ENCODE measurements at places on chromosomes 5 and 9.

- DNase-seq: no peak
These were observed 12.1 kb upstream of the EGFL7 start for GRCh38 chr9:136650648-136651047.

GRCh38 chr5:112024769-112025168 is 267.8 kb upstream of the NREP start:
- no peak for DNase-seq

GRCh38 chr5:138359621-138360020 is 7.1 kb downstream of the KDM3B start:
- no peak for DNase-seq

DNA sequence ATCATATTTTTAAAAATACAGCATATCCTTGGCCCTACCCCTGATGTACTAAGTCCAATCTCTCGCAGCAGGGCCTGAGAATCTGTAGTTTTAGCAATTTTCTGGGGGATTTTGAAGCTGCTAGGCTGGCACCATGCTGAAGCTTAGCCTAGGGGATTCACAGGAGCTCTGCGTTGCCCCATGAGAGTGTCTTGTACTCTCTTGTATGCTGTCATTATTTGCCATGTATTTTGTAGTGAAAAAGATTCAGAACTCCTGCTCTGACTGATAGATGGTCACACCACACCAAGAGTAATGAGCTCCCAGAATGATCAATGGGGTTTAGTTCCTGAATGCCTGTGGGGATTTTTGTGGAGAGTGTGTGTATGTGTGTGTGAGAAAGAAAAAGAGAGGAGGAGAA is 20.7 kb upstream of the TRMT10B start:
- DNase-seq: no peak

GRCh38 chr5:96293966-96294883 is 138.8 kb downstream of the PCSK1 start:
- DNase-seq: no peak

GRCh38 chr5:139644001-139644456 is 4.1 kb upstream of the CXXC5 start:
- DNase-seq: no peak

DNA sequence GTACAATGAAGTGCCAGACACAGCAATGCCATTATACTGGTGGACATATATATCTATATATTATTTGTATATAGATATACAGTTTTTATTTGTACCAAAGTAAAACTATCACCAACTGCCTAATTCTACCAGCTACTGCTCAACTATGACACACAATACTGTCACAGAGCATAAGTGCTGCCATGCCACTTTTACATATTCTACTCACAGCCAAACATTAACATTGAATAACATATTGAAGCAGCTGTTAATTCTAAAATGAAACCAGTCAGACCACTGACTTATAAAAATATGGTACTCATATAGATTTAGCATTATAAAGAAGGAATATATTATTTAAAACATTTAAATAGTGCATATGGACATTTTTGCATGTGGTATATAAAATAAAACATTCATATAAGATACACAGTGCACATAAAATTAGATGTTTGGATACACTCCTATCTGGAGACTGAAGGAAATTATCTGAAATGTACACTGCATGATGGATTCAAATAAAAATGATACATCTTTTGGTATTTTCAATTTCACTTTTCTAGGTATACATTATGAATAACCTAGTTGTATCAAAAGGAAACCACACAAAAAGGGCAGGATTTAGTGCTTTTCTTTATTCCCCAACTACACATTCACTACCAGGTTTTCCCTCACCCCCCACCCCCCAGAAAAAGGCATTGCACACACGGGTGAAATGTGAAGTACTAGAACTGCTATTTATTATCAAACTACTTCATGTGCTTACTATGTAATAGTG is 48.9 kb downstream of the PKD2L2 start:
- DNase-seq: no peak

DNA sequence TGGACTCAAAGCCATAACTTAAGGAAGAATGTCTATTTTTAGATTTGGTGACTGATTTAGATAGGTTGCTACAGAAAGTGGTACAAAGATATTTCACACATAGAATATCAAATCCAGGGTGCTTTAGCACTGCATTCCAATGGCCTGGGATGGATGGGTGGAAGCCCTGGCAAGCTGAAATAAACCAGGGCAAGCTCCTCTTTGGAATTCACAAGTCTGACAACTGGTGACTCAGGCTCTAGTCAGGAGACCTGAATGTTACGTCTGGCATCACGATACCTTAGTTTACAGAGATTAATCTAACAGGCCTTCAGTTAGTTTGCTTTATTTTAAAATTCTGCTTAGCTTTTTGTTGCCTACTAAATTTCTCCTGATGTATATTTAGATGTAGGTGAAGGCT is 144.0 kb downstream of the TMC1 start:
- no peak for DNase-seq

GRCh38 chr9:108972186-108972585 is 38.0 kb downstream of the ABITRAM start:
- peak; percentile 19 for DNase-seq

- no peak for DNase-seq
These were observed 128.2 kb downstream of the OLFM1 start for GRCh38 chr9:135215571-135216161.

GRCh38 chr9:125593581-125594222 is 113.3 kb downstream of the MAPKAP1 start:
- DNase-seq: no peak

DNA sequence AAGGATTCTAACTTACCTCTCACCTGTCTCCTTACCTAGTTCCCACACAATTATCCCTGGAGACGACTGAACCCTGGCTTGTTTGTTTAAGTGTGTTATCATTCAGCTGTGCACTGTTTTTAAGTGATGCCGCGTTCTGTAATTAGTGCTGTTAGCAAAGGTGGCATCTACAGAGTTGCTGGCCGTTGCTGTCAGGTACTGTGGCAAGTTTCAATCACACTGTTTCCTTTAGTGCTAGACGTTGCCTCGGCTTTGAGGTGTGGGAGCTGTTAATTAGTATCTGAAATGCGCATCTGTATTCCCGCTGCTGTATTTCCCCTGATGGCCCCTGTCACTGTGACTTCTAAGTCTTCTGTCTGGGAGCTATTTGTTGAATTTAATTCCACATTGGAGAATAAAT is 193.8 kb upstream of the GAS1 start:
- no peak for DNase-seq

GRCh38 chr5:176608937-176609723 is 826 bp downstream of the GPRIN1 start:
- peak; percentile 47 for DNase-seq

GRCh38 chr5:14138608-14139540 is 4.3 kb upstream of the TRIO start:
- peak; percentile 91 for DNase-seq

- no peak for DNase-seq
These were observed 190.8 kb upstream of the HAPLN1 start for GRCh38 chr5:83911367-83911919.

DNA sequence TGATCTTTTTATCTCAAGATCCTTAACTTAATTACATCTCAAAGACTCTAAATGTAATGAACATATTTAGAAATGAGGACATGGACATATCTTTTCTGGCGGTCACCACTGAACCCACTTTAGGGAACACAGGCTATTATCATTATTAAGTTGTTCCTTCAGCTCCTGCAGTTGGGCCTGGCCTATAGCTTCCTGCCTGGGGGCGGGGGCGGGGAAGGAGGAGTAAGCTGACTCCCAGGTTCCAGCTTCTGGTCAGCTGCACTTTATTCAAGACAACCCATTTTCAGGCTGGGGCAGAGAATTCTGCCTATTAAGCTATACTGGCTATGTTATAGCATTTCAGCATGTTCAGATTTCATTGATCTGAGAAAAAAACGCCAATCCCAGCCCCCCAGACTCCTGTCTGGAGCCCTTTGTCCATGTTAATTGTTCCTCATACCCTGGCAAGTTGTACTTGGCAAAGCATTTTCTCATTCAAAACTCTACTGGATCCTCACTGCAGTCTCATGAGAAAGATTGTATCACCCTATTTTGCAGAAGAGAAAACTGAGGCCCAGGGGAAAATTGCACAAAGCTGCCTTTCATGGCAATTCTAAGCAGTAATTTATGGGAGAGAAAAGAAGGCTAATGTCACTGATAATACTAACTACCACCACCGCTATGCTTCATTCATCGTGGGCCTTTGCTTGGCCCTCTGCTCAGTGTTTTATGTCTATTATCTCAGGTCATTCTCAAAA is 25.1 kb downstream of the COL15A1 start:
- DNase-seq: no peak

GRCh38 chr5:67395790-67396418 is 199.3 kb upstream of the CD180 start:
- DNase-seq: no peak

DNA sequence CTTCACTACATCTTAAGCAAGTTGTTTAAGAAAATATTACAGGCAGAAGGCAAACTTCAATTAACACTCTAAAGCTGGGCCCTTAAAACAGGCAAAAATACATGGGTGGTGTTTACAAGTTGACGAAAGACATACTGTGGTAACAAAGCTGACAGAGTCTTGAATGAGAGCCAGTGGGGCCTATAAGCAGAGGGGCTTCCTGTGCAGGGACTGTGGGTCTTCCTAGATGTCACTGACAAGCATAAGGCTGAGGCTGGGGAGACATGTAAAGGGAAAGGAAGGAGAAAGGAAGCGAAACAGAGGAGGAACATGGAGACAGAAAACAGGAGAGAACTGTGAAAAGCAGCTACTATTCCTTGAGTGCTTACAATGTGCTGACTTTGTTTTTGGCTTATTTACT is 308.0 kb upstream of the RPS23 start:
- DNase-seq: no peak

DNA sequence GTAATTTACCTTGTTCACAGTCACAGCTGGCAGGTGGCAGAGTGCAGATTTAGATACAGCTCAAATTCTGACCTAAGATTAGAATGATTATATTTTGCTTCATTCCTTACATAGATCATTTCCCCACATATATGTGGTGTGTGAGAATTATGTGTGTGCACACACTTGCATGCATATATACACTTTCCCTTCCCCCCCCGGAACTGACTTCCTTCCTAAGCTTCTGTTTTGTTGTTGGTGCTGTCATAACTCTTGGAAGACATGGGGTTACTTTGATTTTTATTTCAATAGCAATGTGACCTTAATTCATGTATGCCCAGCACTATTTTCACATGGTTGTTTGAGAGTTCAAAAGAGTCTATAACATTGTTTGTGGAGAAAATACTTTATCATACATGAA is 112.8 kb downstream of the CMYA5 start:
- DNase-seq: no peak

DNA sequence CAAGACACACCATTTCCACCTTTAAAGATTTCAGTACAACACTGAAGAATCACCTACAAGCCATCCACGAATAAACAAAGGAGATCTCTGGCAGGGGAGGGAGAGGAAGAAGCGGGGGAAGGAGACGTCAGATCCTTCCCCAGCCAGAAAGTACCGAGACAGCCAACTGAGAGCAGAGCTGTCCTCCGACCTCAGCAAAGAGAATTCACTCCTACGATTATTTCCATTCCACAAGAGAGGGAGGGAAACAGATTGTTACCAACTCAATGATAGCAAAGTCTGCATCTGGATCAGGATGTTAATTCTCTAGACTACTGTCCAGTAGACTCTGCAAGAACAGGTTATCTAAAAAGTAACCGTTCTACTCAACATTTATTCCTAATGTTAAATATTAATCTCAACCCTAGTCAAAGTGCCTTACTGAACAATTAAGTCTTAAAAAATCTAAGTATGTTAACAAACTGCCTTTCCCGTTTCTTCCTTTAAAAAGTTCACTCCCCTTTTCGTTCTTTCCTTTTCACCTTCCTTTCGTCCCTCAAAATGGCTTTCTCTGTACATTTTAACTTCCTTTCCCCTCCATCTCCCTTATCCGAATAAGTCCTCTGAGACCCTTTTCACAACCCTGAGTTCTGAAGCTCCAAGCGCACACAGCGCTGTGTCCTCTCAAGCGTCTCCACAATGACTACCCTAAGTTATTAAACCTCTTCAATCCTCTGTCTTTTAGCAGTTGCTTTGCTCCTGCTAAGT is 1.4 kb downstream of the CHD1 start:
- peak; percentile 55 for DNase-seq

GRCh38 chr5:73751254-73751914 is 125.4 kb downstream of the ARHGEF28 start:
- DNase-seq: no peak

DNA sequence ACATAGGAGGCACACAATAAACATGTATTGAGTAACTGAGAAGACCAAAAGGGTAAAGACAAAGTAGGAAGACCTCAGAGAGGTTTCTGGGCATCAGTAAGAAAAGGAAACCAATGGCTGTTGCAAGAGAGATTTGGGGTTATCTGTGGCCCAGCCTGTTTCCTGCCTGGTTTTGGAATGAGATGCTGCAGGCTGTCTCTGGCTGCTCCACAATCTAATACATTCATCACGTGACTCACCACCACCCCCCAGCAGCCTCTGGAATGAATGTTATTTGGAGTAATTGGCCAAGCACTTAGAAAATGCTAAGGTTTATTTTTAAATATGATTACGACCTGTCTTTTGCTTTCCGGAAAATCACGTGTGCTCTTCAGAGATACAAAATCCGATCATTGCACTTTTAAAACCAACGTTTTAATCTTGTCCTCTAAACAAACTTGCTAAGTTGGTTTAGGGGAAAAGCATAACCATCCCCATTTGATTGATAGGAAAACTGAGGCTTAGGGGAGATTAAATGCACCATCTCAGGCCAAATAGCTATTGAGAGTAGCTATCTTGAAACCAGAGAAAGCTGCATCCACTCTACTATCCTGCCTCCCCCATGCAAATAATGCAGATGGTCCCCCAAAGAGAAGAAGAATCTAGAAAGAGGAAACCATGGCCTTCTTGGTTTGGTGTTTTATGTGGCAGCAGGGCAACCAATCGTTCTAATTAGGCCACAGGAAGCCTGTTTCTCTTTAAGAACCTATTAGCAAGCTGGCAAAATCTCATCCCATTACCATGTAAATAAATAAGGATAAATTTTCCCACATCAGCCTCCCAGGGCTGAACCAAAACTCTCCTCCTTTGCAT is 151.8 kb upstream of the ADRA1B start:
- DNase-seq: peak; percentile 12

GRCh38 chr5:39255406-39255805 is 36.0 kb upstream of the FYB1 start:
- DNase-seq: no peak

GRCh38 chr9:35951736-35952135 is 6.2 kb downstream of the OR2S2 start:
- no peak for DNase-seq

DNA sequence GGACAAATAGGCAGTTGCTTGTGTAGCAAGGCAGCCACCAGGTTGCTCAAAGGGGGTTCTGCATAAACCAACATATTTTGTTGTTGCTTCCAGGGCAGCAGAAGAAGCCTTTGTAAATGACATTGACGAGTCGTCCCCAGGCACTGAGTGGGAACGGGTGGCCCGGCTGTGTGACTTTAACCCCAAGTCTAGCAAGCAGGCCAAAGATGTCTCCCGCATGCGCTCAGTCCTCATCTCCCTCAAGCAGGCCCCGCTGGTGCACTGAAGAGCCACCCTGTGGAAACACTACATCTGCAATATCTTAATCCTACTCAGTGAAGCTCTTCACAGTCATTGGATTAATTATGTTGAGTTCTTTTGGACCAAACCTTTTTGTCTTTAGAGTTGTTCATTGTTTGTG is 20.8 kb downstream of the CLTA start:
- DNase-seq: peak; percentile 50

Measured in NCI-H82 (cell line).